ENCODE measurements at places on chromosomes 2 and 18.

- no peak for DNase-seq
Measured at GRCh38 chr2:241232736-241233575, 44.5 kb downstream of the ANO7 start.

- DNase-seq = no peak
Measured at GRCh38 chr2:305366-305765, 17.5 kb upstream of the ALKAL2 start.

DNA sequence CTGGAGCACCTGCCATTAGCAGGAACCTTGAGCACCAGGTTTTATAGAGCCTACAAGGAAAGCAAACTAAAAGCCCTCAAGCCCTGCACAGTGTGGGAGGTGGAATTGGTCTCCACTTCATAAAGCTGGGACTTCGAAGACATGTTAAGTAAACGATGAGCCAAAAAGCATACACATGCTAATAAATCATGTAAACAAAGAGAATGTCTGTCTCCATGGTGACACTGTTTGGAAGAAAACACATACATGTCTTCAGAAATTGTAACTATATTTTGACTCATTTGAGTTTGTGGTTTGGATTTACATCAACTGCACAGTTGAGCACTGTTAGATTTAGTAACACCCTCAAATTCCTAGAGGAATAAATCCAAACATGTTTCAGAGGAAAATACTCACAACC, 978.5 kb upstream of the LRRTM1 start:
- no peak for DNase-seq

DNA sequence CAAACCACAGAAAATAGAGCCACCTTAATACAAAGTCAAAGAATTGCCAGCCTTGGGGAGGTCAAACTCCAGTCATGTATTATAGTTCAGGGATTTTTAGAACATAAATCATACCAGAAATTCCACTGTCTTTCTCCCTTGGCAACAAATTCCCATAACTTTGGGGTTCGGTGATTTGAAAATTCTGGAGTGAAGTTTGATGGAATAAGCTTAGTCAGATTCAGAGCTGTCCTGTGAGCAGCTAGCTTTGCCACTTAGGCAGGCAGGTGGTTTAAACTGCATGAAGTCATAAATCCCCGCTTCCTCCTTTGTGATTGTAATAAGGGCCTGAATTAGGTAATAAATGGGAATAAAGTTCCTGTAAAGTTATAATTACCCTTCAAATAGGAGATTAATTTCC, 457.0 kb upstream of the HNMT start:
- no peak for DNase-seq

DNA sequence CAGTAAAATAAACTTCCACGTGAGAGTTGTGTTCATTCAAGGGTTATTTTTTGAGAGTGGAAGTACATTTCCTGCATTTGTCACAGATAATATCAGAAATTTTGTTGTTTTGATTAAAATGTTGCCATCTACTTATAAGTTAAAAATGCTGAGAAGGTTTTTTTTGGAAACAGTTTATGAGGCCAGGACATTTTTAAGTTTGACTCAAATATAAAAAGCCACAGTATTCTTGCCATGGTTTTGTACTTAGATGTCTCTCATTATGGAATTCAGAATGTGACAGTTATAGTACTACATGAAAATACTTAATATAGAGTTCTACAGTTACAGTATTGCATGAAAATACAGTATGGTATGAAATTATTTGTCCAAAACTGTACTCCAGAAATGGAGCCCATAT, 44.1 kb downstream of the PDK1 start:
- DNase-seq = no peak

DNA sequence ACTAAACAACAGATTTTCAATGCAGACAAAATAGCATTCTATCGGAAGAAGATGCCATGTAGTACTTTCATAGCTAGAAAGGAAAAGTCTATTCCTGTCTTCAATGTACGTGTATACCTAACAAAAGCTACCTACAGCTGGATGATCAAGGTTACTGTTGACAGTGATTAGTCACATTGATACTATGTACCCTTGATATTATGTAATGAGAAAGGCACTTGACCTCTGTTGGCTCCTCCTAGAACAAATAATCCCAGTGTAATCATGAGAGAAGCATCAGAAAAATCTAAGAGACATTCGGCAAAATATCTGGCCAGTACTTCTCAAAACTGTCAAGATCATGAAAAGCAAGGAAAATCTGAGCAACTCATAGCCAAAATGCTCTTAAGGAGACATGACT, 44.4 kb upstream of the LRRTM4 start:
- no peak for DNase-seq

- DNase-seq = no peak
Measured at GRCh38 chr2:239166201-239166834, 234.5 kb downstream of the HDAC4 start.

DNA sequence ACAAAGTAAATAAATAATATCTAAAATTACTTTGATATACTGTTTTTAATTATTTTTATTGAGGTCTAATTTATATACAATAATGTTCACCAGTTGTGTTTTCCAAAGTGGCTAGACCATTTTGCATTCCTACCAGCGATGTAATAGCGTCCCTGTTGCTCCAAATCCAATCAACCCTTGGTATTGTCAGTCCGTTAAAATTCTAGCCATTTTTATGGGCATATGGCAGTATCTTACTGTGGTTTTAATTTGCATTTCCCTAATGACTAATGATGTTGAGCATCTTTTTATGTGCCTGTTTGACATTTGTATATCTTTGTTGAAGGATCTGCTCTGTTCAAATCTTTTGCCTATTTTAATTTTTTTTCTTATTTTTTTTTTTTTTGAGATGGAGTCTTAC, 185.0 kb downstream of the PRPF40A start:
- no peak for DNase-seq

DNA sequence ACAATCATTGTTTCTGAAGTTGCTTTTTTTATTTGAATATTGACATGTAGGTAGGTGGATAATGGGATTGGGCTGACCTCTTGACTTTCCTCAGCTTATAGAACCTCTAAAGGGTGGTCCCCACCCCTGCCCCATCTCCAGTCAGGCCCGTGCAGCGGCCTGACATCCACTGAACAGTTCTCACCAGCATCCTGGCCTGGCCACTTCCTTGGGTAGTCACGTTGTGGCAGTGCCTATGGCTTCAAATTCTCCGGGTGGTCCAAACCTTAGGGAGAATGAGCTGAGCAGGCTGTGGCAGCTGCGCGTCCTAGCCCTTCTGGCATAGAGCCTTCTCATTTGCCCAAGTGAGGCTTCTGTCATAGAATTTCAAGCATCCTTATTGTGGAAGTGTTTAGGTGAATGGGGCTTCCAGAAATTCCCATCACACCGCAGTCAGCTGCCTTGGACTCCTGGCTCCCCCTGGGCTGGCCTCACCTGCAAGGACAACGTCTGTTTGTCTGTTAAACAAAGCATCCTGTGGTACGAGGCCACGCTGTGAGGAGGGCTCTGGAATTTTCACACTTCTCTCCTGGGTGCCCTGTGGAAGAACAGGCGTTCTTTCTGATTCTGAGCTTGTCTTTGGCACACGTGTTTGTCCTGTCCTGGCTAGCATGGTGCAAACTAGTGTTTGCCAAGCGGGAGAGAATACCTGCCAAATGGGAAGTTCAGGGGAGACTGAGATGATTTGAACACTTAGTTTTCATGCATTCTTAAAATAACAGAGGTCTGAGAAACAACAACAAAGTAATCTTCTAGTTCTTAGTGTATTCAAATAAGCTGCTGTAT, 31.8 kb upstream of the OTOS start:
- DNase-seq = no peak

- no peak for DNase-seq
Measured at GRCh38 chr18:9404565-9405060, 70.0 kb downstream of the TWSG1 start.

GRCh38 chr2:55493220-55493619, 26.3 kb upstream of the CFAP36 start:
- DNase-seq = no peak

DNA sequence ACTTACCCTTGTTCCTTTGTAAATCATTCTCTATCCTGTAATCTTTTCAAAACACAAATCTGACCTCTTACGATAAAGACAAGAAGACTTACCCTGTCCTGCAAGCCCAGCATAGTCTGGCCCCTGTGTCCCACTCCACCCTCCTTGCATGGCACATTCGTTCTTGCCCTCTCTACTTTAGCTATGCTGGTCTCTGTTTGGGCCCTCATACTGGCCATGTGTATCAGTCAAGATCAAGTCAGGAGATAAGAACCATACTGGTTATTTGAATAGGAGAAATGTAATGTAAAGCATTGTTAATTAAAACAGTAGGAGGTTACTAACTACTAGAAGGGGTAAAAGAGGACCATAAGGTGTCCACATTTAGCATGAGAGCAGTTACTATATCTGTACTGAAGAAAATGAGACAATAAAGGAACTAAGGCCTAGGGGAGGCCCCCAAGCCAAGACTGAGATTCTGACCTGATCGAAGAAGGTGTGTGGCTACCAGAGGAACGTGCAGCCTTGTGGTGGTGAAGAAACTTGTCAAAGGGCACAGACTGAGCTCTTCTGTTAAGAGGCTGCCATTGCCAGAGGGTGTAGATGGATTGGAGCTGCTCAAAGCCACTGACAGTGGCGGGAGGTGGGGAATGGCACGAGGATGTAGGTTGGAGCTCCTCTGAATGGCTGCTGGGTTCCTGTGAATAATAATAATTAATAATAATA, 80.8 kb downstream of the KCTD18 start:
- no peak for DNase-seq

All from stimulated activated CD8-positive, alpha-beta memory T cell treated with anti-CD3 and anti-CD28 coated beads, Interleukin-15, amount 100 ng/mL, for 24 hours (primary cell).